ENCODE measurements at places on chromosomes 16 and 17.
A peak's percentile ranks its signal among the peaks of the same experiment; 100 is the strongest.

- no peak for DNase-seq
These were observed 25.9 kb downstream of the LPCAT2 start for GRCh38 chr16:55534756-55535155.

DNA sequence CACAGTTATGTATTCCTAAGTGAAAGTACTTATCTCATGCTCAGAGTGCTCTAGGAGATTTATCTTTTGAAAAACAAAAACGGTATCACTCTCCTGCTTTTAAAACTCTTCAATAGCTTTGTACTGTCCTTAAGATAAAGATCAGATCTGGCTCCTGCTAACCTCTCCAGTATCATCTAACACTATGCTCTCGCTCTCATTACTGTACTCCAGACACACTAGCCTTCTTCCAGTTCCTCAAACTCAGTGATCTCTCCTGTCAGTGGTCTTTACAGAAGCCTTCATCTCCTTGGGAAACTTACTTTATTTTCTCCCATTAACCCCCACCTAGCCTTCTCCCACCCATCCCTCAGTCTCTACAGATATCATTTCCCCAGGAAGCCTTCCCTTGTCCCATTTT, 10.1 kb downstream of the ULK2 start:
- no peak for DNase-seq

- no peak for DNase-seq
These were observed 39.8 kb upstream of the ANKFN1 start for GRCh38 chr17:56113486-56113885.

DNA sequence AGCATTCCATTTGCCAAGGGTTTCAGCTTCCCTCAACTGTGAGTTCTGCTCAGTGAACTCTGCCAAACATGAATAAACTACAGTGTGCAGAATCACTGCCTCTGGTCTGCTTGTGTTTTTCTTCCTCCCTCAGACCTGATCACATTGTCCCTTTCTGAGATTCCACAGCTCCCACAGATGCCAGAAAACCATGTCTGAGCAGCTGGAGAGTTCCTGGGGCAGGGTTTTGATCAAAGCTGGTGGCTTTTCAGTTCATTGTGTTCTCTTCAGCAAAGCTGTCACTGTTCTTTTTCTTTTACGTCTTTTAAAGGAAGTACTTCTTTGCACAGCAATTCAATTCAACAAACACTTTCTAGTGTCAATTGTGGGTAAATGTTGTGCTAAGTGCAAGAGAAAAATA, 555.8 kb downstream of the RBFOX1 start:
- DNase-seq, result no peak

DNA sequence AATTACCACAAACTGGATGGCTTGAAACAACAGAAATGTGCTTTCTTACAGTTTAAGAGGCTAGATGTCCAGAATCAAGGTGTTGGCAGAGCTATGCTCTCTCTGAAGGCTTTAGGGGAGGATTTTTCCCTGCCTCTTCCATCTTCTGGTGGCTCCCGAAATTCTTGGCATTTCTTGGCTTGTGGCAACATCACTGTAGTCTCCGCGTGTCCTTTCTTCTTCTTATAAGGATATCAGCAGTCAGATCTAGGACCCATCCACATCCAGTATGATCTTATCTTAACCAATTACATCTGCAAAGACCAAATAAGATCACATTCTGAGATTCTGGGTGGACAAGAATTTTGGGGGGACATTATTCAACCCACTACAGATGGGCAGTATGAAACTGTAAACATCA, 119.2 kb upstream of the PMFBP1 start:
- DNase-seq, result no peak

- DNase-seq, result peak; percentile 93
These were observed 14.8 kb upstream of the MARVELD3 start for GRCh38 chr16:71610936-71611871.

DNA sequence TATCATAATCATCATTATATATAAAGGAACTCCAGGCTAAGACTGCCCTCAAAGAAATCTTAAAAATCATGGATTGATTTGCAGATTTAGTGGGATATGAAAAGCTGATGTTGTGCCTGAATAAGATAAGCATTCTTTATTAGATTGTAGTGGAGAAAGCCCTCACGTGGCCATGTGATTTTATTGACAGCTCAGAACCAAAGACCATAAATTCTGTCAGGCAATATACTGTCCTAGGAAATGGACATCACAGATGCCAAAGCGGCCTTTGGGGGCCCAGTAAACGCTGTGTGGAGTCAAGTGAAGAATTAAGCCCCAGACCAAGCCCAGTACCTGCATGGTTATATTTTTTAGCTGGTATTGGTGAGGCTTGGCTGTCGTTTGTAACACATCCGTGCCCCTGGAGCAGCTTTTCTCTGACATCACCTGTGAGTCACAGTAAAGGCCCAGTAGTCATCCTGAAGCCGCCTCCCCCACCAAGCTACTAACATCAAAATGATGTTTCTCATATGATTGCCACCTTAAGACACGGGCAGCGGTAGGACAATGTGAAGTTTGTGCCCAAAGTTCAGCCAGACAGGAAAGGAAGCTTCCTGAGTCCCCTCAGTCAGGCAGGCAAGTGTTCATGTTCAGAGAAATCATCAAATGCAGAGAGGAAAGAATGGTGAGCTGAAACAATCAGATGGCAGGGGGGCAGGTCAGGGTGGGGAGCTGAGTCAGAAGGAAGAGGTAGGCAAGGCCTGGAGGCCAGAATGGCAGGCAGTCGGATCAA, 209.4 kb downstream of the IRX3 start:
- no peak for DNase-seq

DNA sequence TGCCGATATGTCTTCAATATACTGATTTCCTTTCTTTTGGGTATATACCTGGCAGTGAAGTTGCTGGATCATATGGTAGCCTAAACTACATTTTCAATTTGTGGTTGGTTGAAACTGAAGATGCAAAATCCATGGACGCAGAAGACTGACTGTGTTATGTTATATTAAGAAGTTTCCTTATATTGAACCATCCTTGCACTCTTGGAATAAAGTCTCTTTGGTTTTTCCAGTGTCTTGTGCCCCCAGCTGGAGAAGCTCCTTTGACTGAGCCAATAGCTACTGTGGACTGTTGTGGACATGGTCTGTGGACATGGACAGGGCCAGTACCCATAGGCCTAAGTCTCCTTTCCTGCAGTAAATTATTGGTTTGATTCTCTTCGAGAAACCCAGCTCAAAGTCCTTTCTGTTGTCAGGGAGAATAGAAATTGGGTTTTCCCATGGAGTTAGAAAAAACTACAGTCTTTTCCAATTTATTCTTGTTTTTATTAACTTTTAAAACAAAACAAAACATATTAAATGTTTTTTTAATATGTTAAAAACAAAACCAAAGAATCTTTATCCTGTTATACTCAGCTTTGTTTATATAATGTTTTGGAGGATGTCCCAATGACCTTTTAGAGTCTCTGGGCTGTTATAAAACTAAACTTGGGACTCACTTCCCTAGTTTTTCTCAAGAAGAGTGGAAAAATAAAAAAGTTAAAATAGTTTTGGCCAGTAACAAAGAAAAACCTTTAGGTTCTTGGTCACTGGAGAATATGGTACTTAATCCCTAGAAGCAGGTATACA, 15.2 kb upstream of the IL34 start:
- DNase-seq, result no peak

DNA sequence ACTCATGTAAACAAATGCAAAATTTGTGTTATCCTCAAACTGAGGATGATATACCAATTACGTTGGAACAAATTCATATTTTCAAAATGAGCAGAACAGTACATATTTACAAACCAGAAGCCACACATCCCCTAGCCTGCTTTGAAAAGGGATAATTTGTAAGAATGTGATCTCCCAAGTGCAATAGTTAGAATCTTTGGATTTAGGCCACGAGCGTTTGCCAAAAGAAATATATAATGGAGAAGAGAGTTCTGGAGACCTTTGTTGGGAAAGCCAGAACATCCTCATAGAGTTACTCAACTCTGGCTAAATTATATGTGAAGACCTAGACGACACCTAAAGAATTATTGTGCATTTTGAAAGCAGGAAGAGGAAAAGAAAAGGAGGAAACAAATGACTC, 449.3 kb downstream of the KCNJ2 start:
- DNase-seq, result no peak

DNA sequence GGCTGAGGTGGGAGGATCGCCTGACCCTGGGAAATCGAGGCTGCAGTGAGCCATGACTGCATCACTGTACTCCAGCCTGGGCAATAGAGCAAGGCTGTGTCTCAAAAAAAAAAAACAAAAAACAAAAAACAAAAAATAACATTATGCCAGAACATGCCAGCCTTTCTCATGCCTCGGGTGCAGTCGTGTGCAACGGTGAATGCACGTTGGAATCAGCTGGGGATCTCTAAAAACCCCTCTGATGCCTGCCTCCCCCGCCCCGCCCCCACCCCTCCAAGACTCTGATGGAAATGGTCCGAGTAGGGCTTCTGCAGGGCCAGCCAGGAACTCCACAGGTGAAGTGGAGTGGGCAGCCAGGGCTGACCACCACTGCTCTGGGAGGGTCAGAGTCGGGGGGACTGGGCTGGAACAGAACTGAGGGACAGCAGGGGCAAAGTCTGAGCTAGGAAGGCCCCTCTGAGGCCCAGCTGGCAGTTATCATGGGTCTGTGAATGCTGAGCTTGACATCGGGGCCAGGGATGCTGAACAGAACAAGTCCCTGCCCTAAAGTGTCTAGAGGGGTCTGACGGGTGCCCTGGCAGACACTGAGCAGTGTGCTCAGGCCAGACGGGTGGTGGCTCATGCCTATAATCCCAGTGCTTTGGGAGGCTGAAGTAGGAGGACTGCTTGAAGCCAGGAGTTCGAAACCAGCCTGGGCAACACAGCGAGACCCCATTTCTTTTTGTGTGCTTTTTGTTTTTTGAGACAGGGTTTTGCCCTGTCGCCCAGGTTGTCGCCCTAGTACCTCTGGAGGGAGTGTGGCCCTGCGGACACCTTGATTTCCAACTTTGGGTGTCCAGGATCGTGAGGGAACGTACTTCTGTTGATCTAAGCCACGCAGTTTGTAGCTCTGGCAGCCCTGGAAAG, 193.4 kb upstream of the GSE1 start:
- no peak for DNase-seq

- peak; percentile 78 for DNase-seq
These were observed 18.8 kb upstream of the ASGR2 start for GRCh38 chr17:7133424-7133823.

GRCh38 chr17:76182016-76182764, 41.1 kb upstream of the FOXJ1 start:
- peak; percentile 98 for DNase-seq

DNA sequence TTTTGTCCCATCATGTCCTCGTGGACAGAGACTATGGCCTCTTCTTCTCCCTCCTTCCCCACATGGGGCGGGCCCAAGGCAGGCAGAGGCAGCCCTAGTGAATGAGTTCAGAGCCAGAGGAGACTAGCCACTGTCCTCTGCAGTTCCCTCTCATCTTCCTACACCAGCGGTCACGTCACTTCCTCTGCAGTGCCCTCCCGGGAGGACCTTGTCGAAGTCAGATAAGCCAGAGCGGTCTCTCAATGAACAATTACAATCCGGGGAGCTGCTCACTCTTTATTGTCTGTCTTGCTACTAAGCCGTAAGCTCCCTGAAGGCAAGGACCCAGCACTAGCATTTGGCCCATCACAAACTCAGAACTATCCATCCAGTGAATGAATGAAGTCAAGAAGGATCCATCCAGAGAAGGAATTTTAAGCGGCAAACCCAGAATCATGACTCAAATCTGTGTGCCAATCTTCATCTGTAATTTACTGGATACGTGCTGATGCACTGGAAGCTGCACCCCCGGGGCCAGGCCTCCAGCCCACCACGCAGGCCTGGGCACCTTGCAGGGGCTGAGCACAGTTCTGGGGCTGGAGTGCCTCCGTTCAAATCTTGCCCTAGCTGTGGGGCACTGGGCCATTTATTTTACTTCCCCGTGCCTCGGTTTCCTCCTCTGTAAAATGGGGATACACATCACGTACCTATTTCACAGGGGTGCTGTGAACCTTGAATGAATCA, 18.1 kb downstream of the ZNF423 start:
- no peak for DNase-seq

GRCh38 chr17:70655176-70655958, 486.0 kb downstream of the KCNJ2 start:
- DNase-seq, result no peak

- no peak for DNase-seq
These were observed 10.1 kb downstream of the PHF12 start for GRCh38 chr17:28941251-28941650.

DNA sequence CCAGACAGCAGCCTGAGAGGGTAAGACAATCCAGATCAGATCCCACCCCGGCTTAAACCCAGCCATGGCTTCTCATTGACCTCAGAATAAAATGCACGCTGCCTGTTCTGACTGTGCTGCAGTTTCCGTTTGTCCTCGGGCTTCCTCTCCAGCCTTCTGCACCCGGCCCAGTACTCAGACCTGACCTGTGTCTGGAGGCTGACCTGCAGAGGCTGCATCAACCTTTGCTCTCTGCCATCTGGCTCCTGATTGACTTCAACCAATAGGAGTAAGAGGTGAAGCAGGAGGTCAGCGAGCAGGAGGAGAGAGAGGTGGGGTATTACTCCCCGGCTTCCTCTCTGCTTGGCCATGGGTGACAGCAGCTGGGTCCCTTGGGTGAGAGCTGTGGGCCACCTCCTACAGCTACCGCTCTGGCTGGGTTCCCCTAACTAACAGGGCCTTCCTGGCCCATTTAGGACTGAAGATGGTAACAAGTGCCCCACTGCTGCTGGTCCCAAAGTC, 46.7 kb downstream of the C16orf82 start:
- no peak for DNase-seq

DNA sequence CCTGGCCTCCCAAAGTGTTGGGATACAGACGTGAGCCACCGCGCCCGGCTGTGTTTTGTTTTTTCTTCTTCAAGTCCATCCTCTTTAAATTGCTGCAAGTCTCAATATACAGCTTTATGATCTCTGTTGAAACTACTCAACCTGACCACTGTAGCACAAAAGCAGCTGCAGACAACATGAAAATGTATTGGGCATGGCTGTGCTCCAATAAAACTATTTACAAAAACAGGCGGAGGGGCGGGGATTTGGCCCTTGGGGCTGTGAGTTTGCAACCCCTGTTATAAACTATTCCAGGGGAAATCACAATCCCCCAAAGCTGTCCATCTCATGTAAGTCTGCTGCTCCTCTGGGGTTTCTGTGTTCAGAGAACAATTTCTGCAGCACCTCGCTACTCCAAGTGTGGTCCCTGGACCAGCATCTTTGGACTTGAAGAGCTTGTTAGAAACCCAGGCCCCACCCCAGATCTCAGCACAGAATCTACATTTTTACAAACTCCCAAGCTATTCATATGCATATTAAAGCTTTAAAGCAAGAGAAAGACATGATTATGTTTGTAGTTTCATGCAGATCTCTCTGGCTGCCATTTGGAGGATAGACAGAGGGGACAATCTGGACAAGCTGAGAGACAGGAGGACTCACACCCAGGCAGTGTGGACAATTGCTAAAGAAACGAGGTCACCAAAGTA, 33.6 kb downstream of the TEKT5 start:
- DNase-seq, result no peak

DNA sequence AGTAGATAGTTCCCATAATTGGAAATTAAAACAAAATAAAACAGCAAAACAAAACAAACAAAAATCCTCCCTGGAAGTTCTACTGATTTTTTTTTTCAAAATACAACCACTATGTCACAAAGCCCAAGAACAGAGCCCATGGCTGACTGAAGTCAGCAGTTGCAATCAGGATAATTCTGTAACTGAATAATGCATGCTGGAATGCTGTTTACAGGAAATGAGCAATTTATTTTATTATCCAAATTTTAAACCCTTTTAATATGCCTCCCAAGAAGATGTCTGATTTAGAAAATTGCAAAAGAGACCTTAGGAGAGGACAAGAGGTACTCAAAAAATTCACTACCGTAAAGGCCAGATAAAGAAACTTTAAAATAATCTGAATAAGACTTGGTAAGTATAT, 578.2 kb downstream of the TOX3 start:
- DNase-seq, result no peak

GRCh38 chr17:64356304-64356686, 34.4 kb downstream of the PECAM1 start:
- no peak for DNase-seq

GRCh38 chr17:27315796-27316465, 22.0 kb downstream of the WSB1 start:
- no peak for DNase-seq
